ENCODE measurements at places on chromosomes 7 and 10. TPM values are rescaled to one million over a fixed set of nuclear protein-coding genes. Genes with fewer than 3 reads are reported as not detected.

The LRIT1 gene
- not detected for total RNA-seq

The RGS10 gene
- 127 TPM for total RNA-seq

The CALHM3 gene
- total RNA-seq: not detected

The PITRM1 gene
- total RNA-seq: 132 TPM

The IDI2 gene
- not detected for total RNA-seq

The TUBB8 gene
- total RNA-seq: not detected

- no peak for DNase-seq
- no peak overlapping the region for H3K27ac ChIP-seq
- no peaks in the 10 kb centered on the region for H3K36me3 ChIP-seq
- H3K4me1 ChIP-seq: no peaks in the 10 kb centered on the region
Observed at GRCh38 chr7:46613116-46613515, 692.0 kb upstream of the IGFBP3 start.

All from CD8-positive, alpha-beta memory T cell (primary cell).